ENCODE measurements at places on chromosomes 1 and 21. TPM values are rescaled to one million over a fixed set of nuclear protein-coding genes. Genes with fewer than 3 reads are reported as not detected.

FAM72A gene
- 2.3 TPM for total RNA-seq

FMO1 gene
- total RNA-seq, result not detected

OR2L8 gene
- 0.44 TPM for total RNA-seq

- DNase-seq, result peak; percentile 18
These were observed 1.4 kb downstream of the ACADM start for GRCh38 chr1:75725861-75726361.

GRCh38 chr1:76300556-76300955 is 226.0 kb downstream of the ST6GALNAC3 start:
- DNase-seq, result no peak

DNA sequence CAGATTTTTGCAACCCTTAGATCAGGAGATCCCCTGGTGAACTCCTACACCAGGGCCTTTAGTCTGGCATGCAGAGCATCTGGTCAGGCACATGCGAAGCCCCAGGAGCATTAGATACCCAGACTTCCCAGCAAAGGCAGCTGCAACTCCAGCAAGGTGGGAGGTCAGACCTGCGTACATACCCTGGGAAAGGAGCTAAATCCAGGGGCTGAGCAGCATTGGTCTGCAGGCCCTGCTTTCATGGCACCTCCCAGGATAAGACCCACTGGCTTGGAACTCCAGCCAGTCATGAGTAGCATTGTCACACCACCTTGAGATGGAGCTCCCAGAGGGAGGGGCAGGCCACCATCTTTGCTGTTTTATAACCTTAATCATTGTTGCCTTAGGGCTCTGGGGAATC is 92.3 kb downstream of the KCNT2 start:
- no peak for DNase-seq
